ENCODE measurements at places on chromosomes 7 and 10. TPM values are rescaled to one million over a fixed set of nuclear protein-coding genes. Genes with fewer than 3 reads are reported as not detected.

The ZC3HAV1L gene
- 37.4 TPM for total RNA-seq

The ELMO1 gene
- total RNA-seq: 86.7 TPM

DNA sequence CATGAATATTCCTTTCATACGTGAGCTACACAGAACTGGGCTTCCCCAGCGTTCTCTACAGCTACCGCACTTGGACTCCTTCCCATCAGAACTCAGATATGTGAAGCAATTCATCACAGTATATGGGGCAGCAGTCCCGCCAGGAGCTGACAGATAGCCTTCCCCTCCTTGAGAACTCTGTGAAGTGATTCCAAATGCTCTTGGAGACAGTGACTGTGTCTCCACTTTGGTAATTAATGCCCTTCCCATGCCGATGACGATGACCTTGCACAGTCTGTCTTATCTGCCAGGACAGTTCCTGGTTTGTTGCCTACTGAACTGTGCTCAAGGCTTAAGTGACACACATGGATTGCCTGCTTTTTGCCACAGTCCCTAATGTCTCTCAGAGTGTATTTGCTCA lies 75.0 kb upstream of the AFAP1L2 start:
- DNase-seq: no peak

- no peak for DNase-seq
Measured at GRCh38 chr7:156152390-156152789, 340.1 kb upstream of the SHH start.

DNA sequence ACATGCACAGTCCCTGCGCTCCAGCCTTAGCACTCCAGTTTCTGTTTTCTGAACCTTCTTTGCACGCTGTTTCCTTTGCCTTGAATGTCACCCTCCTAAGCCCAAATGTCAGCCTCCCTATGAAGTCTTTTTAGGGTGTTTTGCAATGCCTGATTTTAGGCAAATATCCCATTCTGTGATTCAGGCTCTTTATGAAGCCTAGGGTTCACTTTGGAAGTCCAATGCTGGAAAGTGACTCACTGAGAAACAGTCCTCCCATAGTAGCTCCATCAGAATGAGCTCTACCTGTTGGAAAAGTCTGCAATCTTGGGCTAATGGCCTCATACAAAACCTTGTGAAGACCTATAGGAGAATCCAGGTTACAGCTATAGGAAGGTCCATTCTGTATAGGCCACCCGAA lies 5.3 kb downstream of the LAMB4 start:
- no peak for DNase-seq

DNA sequence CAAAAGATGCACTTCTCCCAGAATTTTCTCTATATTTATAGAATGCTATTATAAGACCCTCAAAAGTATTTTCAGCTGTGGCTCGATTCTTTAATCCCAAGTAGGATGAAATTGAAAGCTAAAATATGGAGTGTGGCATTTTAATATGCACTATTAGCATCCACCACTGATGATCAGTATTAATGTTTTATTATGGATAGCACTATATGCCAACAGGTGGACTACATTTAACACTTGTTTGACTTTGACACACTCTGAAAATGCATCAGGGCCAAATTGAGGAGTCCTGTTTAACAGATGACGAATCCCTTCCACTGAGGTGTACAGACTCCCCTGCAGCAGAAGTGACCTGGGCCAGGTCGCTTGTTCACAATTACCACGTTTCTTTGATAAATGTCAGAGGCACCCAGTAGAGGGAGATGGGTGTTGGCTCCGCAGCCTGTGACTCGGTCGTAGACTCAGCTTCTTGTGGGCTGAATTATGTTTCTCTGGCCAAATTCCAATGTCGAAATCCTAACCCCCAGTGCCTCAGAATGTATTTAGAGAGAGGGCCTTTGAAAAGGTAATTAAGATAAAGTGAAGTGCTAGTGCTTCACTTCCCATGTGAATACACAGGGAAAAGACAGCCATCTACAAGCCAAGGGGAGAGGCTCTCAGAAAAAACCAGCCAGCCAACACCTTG lies 48.1 kb downstream of the WIPF3 start:
- no peak for DNase-seq

The ADRA2A gene
- total RNA-seq: 3.6 TPM

GRCh38 chr10:11573497-11573896 lies 38.0 kb downstream of the USP6NL start:
- DNase-seq: no peak

The MAP3K8 gene
- total RNA-seq: 16.5 TPM

The CH25H gene
- 1.1 TPM for total RNA-seq

The MINDY4 gene
- 12.8 TPM for total RNA-seq

- DNase-seq: no peak
Measured at GRCh38 chr10:103763374-103764202, 91.8 kb downstream of the SH3PXD2A start.

- no peak for DNase-seq
Measured at GRCh38 chr7:104240401-104240800, 32.6 kb upstream of the ORC5 start.

DNA sequence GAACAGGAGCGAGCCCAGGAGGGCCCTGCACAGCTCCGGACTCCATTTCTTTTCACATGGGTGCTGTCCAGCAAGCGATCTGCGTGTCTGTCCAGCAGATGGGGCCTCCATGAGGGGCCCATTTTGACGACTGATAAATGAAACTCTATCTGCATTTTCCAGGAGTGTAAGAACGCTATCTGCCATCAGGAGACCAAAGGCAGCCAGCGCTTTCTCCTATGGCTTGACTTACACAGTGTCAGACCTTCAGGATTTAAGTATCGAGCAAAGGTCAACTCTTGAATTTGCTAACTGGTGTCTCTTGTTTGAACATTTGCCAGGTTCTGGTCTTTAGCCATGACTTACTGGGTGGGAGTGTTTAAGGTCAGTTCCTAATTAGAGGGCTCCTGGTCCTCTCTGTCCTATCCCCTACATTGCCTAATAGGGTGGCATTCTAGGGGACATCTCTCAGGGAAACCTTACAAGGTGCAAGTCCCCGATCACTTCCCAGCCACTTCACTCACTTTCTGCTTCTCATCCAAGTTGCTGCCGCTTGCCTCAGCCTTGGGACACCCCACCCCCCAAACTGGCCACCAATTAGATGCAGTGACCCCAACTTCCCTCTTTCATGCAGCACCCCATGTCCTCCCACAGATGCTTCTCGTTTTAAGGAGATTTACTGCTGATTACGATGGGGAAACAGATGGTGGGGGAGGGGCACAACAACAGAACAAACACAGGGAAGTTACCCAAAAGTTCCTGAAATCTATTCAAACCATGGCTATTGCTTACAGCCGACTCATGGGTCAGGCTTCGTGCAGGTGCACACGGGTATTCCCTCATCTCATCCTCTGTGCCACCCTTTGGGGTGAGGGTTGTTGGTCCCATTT lies 20.0 kb downstream of the VSIR start:
- DNase-seq: no peak

GRCh38 chr7:98250789-98251188 lies 1.2 kb downstream of the TECPR1 start:
- no peak for DNase-seq

- no peak for DNase-seq
Measured at GRCh38 chr10:76297358-76297757, 865.9 kb downstream of the LRMDA start.

The UNCX gene
- not detected for total RNA-seq

DNA sequence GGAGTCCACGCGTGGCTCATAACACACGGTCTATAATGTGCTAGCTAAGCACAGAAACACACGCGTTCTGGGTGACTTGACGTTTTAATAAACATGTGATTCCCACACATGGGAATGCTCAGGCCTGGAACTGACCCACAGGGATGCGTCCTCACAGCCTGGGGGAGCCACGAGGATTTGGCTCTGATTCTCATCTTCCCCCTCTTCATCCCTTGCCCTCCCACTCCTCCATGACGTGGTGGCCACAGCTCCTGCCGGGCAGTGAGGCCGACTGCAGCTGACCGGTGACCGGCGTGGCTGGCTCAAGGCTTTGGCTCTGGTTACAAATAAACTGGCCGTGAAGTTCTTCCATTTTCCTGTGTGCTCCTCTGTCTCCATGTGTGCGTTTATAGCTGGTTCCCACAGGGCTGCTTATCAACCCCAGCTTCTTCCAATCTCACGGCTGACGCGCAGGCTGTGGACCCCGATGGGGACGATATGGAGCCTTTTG lies 40.9 kb upstream of the KLF6 start:
- DNase-seq: no peak

DNA sequence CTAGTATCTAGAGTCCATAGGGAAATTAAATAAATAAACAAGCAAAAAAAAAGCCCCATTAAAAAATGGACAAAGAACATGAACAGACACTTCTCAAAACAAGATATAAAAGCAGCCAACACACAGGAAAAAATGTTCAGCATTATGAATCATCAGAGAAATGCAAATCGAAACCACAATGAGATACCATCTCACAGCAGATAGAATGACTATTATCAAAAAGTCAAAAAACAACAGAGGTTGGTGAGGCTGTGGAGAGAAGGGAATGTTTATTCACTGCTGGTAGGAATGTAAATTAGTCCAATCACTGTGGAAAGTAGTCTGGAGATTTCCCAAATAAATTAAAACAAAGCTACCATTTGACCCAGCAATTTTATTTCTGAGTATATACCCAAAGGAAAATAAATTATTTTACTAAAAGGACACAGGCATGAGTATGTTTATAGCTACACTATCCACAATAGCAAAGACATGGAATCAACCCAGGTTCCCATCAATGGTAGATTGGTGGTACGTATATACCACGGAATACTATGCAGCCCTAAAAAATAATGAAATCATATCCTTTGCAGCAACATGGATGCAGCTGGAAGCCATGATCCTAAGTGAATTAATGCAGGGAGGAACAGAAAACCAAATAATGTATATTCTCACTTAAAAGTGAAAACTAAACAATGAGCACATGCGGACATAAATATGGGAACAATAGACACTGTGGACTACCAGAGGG lies 366.5 kb upstream of the SEMA3C start:
- no peak for DNase-seq

DNA sequence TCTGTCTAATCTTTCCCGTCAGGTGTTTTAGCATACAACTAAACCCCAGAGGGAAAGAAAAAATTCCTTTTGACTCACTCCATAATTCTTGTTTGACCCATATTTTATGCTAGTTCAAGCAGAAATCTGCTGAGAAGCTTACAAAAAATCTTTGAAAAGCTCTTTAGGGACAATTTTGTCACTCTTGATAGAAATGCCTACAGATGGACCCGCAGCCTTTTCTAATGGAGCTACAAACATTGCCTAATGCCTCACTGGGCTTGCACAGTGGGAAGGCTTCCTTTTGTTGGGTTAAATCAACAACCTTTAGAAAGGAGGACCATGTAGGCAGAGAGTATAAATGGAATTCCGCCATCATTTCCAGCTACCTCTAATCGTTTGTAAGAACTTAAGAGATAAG lies 344.5 kb downstream of the PCLO start:
- DNase-seq: no peak

GRCh38 chr7:73555411-73555982 lies 2.0 kb downstream of the BCL7B start:
- no peak for DNase-seq

DNA sequence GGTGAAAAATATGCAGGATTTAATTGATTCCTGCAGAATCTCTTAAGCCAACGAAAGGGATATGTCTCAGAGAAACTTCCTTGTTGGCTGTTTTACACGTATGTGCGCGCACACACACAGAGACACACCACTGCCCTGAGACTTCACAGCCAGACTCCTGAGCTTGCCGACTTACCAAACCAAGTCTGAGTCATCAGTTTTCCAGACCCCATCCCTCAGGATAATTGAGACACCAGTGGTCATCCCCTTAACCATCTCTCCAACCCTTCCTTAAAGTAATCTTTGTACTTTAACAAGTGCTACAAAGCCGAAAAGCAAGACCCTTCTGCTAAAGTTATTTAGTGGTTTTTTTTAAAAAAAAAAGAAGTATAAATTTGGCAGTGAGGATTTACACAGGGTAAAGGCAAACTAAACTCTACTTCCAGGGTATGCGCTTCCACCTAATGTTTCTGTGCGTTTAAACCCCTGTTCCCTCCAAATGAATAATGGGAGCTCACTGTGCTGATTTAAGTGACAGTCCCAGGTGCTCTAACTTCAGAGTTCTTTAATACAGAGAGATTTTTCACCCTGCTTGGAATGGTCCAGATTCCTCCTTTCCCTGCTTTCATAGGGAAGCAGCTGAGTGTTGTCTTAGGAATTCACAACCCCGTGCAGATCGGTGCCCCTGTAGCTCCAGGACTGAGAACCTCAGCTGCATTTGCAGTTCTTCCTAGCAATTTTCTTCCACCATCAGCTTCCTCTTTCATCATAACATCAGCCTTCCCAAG lies 198.5 kb downstream of the INHBA start:
- no peak for DNase-seq

- DNase-seq: no peak
Measured at GRCh38 chr10:90195288-90195840, 494.0 kb downstream of the KIF20B start.

- DNase-seq: no peak
Measured at GRCh38 chr10:47166405-47166777, 133.6 kb upstream of the GDF10 start.

DNA sequence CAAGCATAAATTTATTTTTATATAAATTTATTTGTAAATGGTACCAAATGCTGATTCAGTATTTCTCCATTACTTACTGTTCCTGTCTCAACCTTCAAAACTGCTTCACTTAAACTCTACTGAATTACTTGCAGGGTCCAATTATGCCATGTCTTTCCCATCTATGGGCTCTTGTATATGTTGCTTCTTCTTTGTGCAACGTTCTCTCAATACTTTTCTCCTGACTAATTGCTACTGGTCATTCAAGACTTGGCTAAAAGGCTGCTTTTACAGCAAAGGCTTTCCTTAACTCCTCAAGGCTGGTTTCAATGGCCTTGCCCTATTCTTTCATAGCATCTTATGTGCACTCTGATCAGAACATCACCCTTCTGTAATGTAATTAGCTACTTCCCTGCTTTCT lies 67.9 kb downstream of the RNLS start:
- DNase-seq: no peak

- no peak for DNase-seq
Measured at GRCh38 chr10:48377751-48378530, 71.5 kb downstream of the MAPK8 start.

- DNase-seq: no peak
Measured at GRCh38 chr10:29857843-29858701, 201.3 kb downstream of the JCAD start.

DNA sequence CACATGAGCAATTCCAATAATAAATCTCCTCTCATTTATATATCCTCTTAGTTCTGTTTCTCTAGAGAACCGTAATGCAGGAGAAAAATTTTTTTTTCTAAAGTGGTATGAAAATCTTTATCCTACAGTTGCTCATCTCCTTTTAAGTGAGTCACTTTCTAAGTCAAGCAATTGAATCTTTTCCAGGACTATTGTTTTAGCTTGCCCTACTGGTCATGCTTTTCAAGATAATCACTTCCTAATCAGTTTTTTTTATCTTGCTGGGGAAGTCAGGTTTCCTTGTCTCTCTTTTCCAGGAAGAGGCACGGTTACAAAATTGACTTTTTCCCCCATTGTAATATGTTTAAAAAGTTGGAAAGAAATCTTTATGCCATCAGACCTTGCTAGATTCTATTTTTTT lies 44.0 kb downstream of the INPP5F start:
- no peak for DNase-seq

- DNase-seq: no peak
Measured at GRCh38 chr7:155002411-155003091, 373 bp downstream of the PAXIP1 start.

All from urinary bladder (tissue), 4 donors.